ENCODE measurements at places on chromosomes 11 and 22. TPM values are rescaled to one million over a fixed set of nuclear protein-coding genes. Genes with fewer than 3 reads are reported as not detected.
A peak's percentile ranks its signal among the peaks of the same experiment; 100 is the strongest.

Gene CD3G
- total RNA-seq = 0.16 TPM

Gene SYT8
- not detected for total RNA-seq

Gene SMC1B
- not detected for total RNA-seq

GRCh38 chr11:19979519-19979845 is 180.8 kb downstream of the DBX1 start:
- no peak for DNase-seq
- H3K27ac ChIP-seq = no peak overlapping the region
- H3K36me3 ChIP-seq = no peaks in the 10 kb centered on the region
- peaks cover 54% of the 10 kb centered on the region for H3K4me1 ChIP-seq

DNA sequence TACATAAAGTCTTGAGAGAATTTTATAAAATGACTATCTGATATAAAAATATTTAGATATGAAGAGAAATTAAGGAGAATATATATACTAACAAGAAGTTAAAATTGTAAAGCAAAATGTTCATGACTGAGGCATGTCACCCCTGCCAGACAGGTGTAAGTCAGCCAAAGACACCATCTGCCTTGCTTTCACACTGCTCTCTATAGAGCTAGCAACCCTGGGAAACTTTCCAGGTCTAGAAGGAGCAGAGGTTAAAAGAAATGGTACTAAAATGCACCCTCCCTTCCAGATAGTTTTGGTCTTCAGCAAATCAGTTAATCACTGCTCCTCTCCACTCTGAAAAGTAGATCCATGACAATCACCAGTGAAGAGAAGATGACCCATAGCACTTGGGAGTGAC is 16.5 kb downstream of the PPP2R1B start:
- H3K27me3 ChIP-seq = no peaks in the 10 kb centered on the region
- H3K4me1 ChIP-seq = peaks cover 13% of the 10 kb centered on the region
- H3K36me3 ChIP-seq = peaks cover 98% of the 10 kb centered on the region
- DNase-seq = no peak
- no peak overlapping the region for H3K27ac ChIP-seq
- H3K4me3 ChIP-seq = no peak overlapping the region

Gene PTGDR2
- total RNA-seq = 2.3 TPM

Gene MS4A6E
- not detected for total RNA-seq

DNA sequence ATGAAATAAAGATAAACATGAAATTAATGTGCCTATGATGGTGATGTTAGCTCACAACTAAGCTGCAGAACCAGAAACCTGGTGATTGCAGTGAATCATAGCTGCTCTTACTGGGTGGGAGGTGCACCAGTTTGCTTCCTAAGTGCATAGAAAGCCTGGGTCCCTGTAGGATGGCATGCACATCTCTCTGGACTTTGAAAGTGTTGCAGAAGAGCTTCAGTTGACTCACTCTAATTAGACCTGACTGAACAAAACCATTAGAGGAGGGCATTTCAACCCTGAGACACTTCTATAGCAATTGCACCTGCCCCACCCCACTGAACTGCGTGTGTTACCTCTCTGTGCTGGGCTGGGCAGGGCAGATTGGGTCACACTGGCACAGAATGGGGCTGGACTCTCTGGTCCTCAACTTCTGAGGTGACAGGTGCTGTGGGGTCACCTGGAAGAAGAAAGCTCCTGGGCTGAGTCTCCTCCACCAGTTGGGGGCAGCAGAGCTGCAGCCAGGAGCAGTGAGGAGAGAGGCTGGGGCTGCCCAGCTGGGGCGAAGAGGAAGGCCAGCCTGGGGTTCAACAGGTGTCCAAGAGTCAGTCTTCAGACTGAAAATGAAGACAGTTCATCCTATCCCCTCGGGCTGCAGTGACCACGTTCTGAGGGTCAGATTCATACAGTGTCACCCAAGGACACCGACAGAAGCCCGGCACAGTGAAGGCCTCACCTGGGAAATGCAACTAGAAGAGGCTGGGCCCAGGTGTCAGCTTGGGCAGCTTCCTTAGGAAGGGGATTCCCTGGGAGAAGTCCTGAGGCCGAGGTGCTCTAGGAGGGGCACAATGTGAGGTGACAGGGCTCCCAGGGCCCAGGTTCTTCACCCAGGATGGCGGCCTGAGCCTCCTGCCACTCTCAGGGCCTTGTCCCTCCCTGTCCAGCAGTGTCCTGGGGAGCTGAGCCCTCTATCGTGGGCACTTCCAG is 58.1 kb downstream of the GGTLC2 start:
- H3K4me1 ChIP-seq = no peaks in the 10 kb centered on the region
- H3K27me3 ChIP-seq = peaks cover 52% of the 10 kb centered on the region
- no peaks in the 10 kb centered on the region for H3K36me3 ChIP-seq
- no peak overlapping the region for H3K4me3 ChIP-seq
- no peak for DNase-seq
- H3K27ac ChIP-seq = no peak overlapping the region

GRCh38 chr22:33542153-33542552 is 378.1 kb downstream of the LARGE1 start:
- no peaks in the 10 kb centered on the region for H3K36me3 ChIP-seq
- no peak overlapping the region for H3K4me3 ChIP-seq
- H3K4me1 ChIP-seq = peaks cover 66% of the 10 kb centered on the region
- H3K27ac ChIP-seq = peak overlapping the region; percentile 70
- no peaks in the 10 kb centered on the region for H3K27me3 ChIP-seq
- DNase-seq = no peak

- H3K36me3 ChIP-seq = no peaks in the 10 kb centered on the region
- no peak for DNase-seq
- no peaks in the 10 kb centered on the region for H3K4me1 ChIP-seq
- H3K4me3 ChIP-seq = no peak overlapping the region
These were observed 31.0 kb downstream of the DSCAML1 start for GRCh38 chr11:117766026-117766425.

GRCh38 chr11:19777039-19777376 is 64.4 kb downstream of the NAV2 start:
- H3K4me3 ChIP-seq = peak overlapping the region; percentile 67
- DNase-seq = no peak
- peaks cover 8% of the 10 kb centered on the region for H3K27me3 ChIP-seq
- peaks cover 24% of the 10 kb centered on the region for H3K4me1 ChIP-seq
- H3K36me3 ChIP-seq = no peaks in the 10 kb centered on the region

- no peak overlapping the region for H3K27ac ChIP-seq
- H3K4me1 ChIP-seq = peaks cover 15% of the 10 kb centered on the region
- H3K36me3 ChIP-seq = peaks cover 53% of the 10 kb centered on the region
- no peaks in the 10 kb centered on the region for H3K27me3 ChIP-seq
These were observed 12.3 kb downstream of the SMPD1 start for GRCh38 chr11:6402561-6402981.

- peaks cover 32% of the 10 kb centered on the region for H3K4me1 ChIP-seq
- no peak for DNase-seq
- H3K27ac ChIP-seq = no peak overlapping the region
These were observed 2.5 kb upstream of the TPST2 start for GRCh38 chr22:26592421-26592891.

DNA sequence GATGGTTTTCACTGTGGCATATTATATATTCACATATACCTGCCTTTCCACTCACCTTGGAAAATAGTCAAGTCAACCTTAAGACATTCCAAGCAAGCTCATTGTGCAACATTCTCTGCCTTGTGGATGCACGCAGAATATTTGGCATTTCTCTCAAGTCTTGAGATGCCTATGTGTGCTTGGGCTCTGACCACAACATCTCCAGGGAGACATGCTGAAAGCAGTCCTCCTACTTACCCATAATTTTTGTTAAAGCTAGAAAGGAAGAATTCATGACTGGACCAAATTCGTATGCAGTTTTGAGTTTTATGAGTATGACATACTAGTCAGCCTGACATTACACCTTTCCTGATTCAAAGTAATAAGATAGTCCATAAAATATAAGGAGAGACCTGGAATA is 684.0 kb downstream of the OPCML start:
- H3K4me3 ChIP-seq = no peak overlapping the region
- H3K27me3 ChIP-seq = peaks cover 12% of the 10 kb centered on the region
- DNase-seq = no peak
- no peaks in the 10 kb centered on the region for H3K4me1 ChIP-seq
- no peaks in the 10 kb centered on the region for H3K36me3 ChIP-seq
- H3K27ac ChIP-seq = no peak overlapping the region

Gene FOLR3
- 1.7 TPM for total RNA-seq

Gene UBQLNL
- total RNA-seq = not detected

DNA sequence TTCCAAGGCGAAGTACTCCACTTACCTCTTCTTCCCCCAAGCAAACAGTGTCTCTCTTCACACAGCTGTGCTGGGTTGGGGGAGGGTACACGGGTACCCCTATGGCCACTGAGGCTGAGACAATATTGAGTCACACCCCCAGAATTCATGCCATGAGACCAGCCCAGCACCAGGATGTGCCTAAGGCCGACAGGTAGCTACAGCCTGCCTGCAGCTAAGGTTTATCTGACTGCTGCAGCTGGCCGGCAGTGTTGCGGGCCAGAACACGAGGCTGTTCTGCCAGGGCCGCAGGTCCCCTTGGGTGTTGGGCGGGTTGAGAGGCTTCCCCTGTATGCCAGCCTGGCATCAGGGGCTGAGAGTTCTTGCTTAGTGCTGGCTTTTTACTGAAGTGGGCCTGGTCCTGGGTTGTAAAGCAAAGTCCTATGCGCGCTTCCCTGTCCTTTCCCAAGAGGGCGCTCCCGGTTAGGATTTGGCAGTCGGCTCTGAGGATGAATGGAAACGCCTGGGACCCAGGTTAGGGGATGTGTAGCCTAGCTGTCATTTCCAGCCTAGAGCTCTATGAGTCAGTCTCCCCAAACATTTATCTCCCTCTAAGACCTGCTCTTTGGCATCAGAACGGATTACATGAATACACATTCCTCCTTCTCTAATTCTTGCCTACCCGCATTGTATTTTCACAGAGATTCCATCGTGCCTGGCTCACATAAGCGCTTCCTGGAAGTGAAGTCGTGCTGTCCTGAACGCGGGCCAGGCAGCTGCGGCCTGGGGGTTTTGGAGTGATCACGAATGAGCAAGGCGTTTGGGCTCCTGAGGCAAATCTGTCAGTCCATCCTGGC is 7.1 kb downstream of the USP18 start:
- H3K27me3 ChIP-seq = no peaks in the 10 kb centered on the region
- H3K4me3 ChIP-seq = peak overlapping the region; percentile 9
- peak; percentile 56 for DNase-seq
- H3K36me3 ChIP-seq = no peaks in the 10 kb centered on the region
- H3K4me1 ChIP-seq = peaks cover 9% of the 10 kb centered on the region

DNA sequence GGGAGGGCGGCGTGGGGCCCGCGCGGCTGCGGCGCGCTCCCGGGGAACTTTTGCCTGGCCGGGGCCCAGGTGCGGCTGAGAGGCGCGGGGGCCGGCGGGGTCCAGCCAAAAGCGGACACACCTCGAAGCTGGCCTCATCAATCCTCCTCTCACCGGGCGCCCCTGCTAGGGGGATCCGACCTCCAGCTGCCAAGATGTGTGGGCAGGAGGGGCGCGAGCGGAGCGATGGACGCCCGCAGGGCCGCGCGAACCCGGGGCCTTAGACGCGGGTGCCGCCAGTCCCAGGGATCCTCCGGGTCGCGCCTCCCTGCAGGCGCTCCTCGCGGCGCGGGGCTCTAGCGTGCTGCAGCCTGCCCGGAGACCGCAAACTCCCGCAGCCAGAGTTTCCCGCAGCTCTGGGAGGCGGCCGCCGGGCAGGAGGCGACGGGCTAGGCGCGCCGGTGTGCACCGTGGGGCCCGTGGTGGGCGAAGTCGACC is 785 bp downstream of the IGSF9B start:
- peaks cover 36% of the 10 kb centered on the region for H3K27me3 ChIP-seq
- H3K36me3 ChIP-seq = no peaks in the 10 kb centered on the region
- no peak for DNase-seq
- peak overlapping the region; percentile 96 for H3K27ac ChIP-seq

Gene LGALS1
- 843 TPM for total RNA-seq

DNA sequence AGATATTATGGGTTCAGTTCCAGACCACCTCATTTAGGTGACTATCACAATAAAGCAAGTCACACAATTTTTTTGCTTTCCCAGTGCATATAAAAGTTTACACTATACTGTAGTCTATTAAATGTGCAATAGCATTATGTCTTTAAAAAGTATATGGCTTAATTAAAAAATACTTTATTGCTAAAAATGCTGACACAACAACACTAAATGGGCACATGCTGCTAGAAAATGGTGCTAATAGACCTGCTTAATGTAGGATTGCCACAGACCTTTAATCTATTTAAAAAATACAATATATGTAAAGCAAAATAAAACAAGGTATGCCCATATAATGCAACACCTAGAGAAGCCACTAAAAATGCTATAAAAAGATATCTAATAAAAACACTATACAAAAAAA is 27.1 kb upstream of the OR5AK2 start:
- H3K4me1 ChIP-seq = no peaks in the 10 kb centered on the region
- no peak overlapping the region for H3K4me3 ChIP-seq
- DNase-seq = no peak
- H3K27ac ChIP-seq = no peak overlapping the region
- no peaks in the 10 kb centered on the region for H3K36me3 ChIP-seq
- H3K27me3 ChIP-seq = no peaks in the 10 kb centered on the region

Gene APOA1
- total RNA-seq = 62.6 TPM

GRCh38 chr11:66278363-66279091 is 552 bp downstream of the CNIH2 start:
- H3K4me1 ChIP-seq = peaks cover 28% of the 10 kb centered on the region
- DNase-seq = no peak
- H3K4me3 ChIP-seq = peak overlapping the region; percentile 58
- H3K27me3 ChIP-seq = peaks cover 11% of the 10 kb centered on the region

- H3K27ac ChIP-seq = no peak overlapping the region
- no peaks in the 10 kb centered on the region for H3K27me3 ChIP-seq
- H3K4me3 ChIP-seq = no peak overlapping the region
- H3K4me1 ChIP-seq = peaks cover 42% of the 10 kb centered on the region
These were observed 29.9 kb downstream of the RNF169 start for GRCh38 chr11:74778581-74778980.

Gene MRGPRX3
- total RNA-seq = not detected

DNA sequence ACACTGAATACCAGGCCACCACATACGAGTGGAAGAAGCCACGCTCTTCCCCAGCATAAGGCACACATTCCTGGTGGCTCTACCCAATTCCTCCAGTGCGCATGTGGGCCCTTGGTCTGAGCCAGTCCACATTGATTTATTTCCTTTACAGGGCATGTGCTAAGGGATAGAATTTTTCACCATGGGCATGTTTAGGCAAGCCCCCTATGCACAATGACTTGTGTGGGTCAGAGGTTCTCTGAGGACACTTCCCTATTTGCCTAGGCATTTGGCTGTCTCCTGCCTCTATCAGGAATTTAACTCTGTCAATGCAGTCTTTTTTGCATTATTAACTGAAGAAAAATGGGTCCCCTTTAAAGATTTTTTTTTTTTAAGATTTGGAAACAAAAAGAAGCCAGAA is 718.1 kb downstream of the NTM start:
- no peaks in the 10 kb centered on the region for H3K27me3 ChIP-seq
- H3K27ac ChIP-seq = no peak overlapping the region
- H3K4me3 ChIP-seq = no peak overlapping the region
- no peaks in the 10 kb centered on the region for H3K4me1 ChIP-seq
- H3K36me3 ChIP-seq = no peaks in the 10 kb centered on the region

Gene CD3D
- total RNA-seq = not detected

Gene OR8D4
- not detected for total RNA-seq

DNA sequence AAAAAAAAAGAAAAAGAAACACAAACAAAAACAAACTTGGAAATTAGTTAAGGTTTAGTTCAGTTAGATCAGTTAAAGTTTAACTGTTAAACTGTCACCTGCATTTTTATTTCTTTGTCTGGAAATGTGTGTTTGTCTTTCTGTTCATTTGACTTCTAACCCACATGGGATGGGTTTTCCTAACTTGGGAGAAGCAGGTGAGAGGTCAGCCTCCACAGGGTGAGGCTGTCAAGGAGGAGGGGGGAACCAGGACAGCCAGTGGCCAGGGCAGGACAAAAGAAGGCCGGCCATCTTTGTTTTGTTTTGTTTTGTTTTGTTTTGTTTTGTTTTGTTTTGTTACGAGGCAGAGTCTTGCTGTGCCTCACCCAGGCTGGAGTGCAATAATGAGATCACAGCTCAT is 13.4 kb upstream of the GCAT start:
- H3K27ac ChIP-seq = no peak overlapping the region
- no peaks in the 10 kb centered on the region for H3K4me1 ChIP-seq
- DNase-seq = no peak
- no peak overlapping the region for H3K4me3 ChIP-seq
- no peaks in the 10 kb centered on the region for H3K36me3 ChIP-seq
